ENCODE measurements at places on chromosomes 1 and 21.

- no peak for DNase-seq
Observed at GRCh38 chr1:216186141-216186540, 237.1 kb downstream of the USH2A start.

GRCh38 chr1:167791281-167792187, 69.8 kb downstream of the MPZL1 start:
- no peak for DNase-seq

- DNase-seq = no peak
Observed at GRCh38 chr21:16125274-16125673, 395.5 kb downstream of the USP25 start.

DNA sequence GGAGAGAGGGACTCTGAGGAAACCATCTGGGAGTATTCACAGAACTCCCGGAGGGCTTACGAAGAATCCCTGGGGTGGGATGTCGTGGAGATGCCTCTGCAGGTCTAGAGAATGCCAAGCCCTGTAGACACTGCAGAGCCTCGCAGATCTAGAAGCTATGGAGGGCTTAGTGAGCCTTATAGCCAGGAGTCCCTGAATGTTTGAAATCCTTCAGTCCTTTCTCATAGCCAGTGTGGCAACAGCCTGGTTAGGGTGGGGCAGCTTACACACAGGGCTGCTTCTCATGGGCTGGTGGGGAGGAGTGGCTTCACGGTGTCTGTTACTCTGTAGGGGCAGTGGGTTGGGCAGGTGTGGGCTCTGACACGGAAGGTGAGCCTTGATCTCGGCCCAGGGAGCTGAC, 44.2 kb upstream of the KDM4A start:
- no peak for DNase-seq

DNA sequence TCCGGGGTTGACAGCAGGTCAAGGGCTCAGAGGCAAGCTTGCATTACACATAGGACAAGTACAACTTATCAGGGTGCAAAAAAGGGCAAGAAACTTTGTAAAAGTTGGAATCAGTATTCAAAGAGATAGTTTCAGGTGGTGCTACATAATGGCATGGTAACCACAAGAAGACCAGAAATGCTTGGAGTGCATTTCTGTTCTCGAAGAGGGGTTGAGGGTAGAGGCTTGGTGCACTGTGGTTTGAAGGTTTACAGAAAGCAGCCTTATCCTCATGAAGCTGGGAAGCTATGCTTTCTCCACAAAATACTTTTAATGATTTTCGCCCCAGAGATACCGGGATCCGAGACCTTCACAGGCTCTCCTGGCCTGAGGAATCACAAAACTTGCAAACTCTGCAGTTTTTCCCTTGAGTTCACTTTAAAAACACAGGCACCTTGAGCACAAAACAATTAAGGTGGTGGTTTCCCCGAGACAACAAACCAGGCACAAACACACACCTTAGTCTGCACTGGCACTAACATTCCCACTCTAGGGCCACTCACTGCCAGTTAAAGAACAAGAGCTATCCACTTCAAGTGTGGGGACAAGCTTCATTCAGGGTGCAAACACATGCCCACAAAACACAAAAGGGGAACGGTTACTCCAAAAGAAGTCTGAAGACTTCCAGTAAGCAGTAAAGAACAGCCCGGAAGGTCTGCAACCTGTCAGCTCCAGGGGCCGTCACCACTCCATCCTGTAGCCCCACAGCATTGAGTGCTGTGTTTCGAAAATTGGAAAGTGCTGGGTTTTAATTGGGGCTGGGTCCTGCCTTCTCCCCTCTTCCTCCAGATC, 29.8 kb upstream of the NFIA start:
- no peak for DNase-seq

GRCh38 chr1:39159224-39160036, 45.1 kb upstream of the MACF1 start:
- DNase-seq = no peak

- no peak for DNase-seq
Observed at GRCh38 chr1:178258536-178258935, 164.6 kb downstream of the RASAL2 start.

DNA sequence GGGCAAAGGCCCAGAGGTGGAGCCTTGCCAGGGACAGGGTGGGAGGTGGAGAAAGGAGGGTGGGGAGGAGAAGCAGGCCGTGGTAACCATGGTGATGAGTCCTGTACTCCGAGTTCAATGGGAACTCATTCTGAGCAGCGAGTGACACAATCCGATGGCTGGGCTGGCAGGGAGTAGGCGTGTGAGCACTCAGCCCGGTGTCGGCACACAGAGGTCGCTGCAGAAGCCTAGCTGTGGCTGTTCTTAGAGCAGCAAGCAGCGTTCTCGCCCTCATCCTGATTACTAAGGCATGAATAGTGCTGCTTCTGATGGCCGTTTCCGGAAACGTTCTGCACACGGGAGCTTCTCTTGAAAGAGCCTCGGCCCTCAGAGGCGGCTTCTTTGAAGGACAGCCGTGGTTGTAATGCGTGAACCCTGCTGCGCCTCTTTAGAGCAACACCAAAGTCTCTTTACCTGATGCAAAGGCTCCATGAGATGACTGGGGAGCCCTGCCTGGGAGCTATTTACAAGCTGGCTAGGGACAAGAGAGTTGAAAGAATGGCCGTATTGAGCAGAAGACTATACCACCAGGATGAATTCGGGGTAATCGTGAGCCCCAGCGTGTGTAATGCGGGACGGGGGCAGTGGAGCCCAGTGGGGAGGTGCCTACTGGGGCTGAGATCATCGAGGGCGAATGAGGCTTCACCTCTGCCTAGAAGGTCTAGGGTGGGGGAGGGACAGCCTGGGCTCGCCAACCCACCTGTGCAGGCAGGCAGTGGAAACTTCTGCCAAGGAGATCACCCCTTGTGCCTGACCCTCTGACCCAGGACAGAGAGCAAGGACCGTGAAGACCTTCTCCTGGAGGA, 72.8 kb upstream of the PAX7 start:
- DNase-seq = peak; percentile 6

DNA sequence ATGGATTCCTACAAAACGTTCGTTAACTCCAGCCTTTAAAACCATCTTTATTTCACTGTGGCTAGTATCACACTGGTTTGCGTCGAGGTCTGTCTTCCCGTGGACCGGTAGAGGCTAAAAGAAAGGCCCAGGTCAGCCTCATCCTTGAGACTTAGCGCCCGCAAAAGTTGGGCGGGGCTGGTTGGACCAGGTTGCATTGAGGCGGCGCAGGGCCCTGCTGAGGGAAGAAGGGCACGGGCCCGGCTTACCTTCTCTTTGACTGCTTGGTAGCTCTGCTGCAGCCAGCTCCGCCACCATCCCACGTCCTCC, 455 bp downstream of the BSDC1 start:
- no peak for DNase-seq

DNA sequence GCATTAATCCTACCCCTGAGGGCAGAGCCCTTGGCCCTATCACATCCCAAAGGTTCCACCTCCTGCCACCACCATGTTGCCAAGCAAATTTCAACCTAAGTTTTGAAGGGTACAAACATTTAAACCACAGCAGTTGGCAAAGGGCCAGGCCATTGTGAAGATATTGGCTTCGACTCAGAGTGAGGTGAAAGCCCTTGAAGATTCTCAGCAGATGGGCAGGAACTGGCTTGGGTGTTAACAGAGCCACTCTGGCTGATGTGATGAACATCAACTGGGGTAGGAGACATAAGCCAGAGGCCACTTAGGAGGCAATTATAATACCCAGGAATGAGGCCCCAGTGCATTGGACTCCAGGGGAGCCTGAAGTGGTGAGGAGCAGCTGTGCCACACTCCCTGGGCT, 207.7 kb upstream of the KAZN start:
- DNase-seq = no peak

- peak; percentile 63 for DNase-seq
Observed at GRCh38 chr1:24688621-24689195, 45.6 kb downstream of the SRRM1 start.

DNA sequence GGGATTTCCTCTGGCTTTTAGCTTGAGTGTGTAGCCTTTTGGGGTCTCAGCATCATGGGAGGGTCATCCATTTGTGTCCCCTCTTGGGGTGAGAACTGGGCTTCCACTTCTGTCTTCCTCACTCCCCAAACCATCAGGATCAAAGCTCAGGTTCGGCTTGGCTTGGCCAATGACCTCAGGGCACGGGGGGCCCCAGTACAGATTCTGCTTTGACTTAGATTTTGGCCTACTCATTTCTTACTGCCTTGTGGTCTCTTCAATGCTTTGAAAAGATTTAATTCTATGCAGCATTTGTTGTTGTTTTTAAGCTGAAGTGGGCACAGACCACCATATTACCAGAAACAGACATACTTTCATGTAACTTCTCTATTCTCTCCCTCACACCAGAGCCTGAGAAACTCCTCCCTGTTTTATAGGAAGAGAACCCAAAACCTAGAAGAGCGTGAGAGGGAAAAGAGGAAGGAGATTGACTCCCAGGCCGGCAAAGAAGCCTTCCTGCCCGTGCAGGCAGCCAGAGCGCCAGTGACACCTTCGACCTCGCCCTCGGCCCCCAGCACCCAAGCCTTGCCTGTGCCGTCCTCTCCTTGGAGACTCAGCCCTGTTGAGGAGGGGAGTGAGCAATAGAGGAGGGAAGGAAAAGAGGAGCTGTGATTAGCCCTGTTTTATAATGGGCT, 1.9 kb upstream of the S100A3 start:
- DNase-seq = no peak

DNA sequence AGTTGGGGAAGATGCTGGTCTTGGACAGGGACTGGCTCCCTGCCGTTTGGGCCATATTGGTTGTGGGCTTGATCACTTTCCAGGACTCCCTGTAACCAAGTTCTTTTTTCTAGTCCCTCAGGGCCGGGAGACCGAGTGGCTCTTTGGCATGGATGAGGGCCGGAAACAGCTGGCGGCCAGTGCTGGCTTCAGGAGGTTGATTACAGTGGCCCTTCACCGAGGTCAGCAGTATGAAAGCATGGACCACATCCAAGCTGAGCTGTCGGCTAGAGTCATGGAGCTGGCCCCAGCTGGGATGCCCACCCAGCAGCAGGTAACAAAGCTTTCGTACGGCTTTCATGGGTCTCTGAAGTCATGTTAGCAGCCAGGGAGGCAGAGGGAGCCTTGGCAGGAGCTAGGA, 4.3 kb downstream of the METTL13 start:
- no peak for DNase-seq

DNA sequence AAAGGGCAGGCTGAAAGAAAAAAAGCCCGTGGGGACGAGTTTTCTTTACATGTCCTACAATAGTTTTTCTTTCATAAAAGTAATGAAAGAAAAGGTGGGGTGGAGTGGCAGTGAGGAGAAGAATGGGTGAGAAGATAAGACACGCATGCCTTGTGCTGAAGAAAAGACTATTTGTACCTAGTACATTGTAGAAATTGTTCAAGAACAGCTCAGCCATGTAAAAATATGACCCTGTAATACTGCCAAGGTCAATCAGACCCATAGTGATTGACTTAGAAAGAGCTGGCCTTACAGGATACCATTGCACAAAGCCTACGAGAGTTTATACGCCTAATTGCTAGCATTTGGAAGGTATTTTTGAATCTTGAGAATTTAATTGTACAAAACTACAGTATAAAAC, 126.0 kb upstream of the NRIP1 start:
- DNase-seq = no peak

GRCh38 chr1:22951796-22952195, 20.9 kb downstream of the LACTBL1 start:
- DNase-seq = no peak

GRCh38 chr1:29747196-29747595, 510.9 kb downstream of the PTPRU start:
- no peak for DNase-seq

DNA sequence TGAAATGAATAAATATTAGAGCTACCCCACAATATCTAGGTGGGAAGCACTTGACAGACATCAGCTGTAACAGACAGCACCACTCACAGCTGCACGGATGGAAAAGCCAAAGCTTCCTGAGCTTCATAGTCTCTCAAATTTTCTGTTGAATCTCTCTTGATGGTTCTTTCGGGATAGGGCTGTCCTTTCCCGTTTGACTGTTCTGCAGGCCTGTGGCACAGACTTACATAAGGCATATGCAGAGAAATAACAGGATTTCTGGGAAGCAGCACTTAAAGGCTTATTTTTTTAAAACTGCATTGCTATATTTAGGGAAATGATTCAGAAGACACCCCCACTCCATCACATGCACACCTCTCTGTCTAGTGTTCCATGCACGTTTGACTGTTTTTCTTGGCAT, 77.5 kb downstream of the ZNF648 start:
- no peak for DNase-seq

DNA sequence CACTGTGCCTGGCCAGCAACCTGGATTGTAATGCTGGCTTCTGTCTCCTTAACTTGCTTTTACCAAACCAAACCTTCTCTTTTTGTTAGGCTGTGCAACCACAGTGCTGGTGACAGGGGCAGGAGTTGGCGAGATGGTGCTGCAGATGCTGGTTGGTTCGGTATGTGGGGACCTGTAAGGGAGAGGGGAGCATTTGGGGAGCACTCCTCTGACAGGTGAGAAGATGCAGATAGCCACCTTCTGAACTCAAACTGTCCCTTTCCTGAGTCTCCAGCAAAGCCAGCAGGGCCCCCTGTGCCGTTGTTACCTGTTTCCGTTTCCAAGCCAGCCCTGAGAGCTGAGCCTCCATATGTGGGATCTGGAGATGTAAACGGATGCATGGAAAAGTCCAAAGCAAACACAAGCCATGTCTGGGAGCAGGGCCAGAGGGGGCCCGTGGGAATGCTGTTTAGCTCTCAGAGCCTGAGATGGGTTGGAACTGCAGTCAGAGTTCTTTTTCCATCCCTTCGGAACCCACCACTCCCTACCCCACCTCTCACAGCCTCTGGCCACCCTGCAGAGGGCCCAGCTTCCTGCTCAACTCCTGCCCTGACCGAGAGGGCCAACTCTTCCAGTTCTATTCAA, 34.0 kb downstream of the ELK4 start:
- DNase-seq = no peak

GRCh38 chr1:39575191-39576015, 1.2 kb downstream of the PABPC4 start:
- DNase-seq = no peak

DNA sequence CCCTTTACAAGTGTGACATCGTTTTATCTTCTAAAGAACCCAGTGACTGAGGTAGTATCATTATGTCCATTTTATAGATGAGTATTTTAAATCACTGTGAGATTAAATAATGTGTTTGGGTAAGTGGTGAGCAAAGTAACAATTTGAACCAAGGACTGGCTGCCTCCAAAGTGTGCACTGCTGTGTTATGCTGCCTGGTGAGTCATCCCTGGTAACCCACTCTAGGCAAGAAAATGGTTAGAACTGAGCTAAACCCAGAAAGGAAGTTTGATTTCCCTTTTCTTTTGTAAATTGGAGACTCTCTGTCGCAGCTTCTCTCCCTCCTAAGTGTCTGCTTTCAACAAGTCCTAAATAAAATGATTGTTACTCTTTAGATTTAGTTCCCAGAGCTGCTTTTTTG, 342.8 kb upstream of the KAZN start:
- DNase-seq = no peak
